RPMI7951 (cell line): ENCODE measurements at places on chromosomes 6 and 20.
A peak's percentile ranks its signal among the peaks of the same experiment; 100 is the strongest.

- DNase-seq, result peak; percentile 100
Observed at GRCh38 chr6:33840048-33840926, 36.5 kb upstream of the MLN start.

- peak; percentile 87 for DNase-seq
Observed at GRCh38 chr6:11810039-11810541, 31.5 kb upstream of the ADTRP start.

GRCh38 chr6:79127660-79128059 is 49.6 kb upstream of the PHIP start:
- DNase-seq, result no peak

GRCh38 chr20:54139188-54139587 is 34.6 kb downstream of the CYP24A1 start:
- DNase-seq, result peak; percentile 73

DNA sequence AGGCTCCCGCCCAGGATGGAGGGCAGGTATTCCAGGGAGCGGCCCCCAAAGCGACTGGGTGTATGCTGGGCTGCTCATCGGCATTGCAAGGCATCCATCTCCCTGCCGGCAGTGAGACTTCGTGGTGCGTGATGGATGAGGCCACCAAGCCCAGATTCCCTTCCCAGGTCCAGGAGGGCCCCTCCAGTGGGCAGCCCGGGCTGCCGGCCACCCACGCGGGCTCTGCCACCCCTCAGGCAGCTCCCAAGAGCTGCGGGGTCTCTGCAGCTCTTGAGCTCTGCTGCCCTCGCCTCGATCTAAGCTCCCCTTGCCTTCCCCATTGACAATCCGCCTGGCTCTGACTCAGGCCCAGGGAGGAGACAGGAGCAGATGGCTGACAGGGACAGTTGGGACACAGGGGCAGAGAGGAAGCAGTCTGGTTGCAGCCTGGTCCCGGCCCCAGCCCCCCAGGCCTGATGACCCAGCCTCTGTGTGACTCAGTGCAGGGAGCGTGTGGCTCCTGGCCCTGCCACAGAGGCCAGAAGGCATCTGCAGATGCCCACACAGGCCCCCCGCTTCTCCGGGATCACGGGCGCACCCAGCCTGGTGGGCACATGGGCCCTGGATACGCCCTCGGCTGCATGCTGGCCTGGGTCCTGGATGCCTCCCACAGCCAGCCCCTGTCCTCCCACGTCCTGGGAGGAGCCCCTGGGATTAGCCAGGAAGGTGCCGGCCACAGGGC is 33.0 kb downstream of the SLCO4A1 start:
- DNase-seq, result peak; percentile 99

- DNase-seq, result no peak
Observed at GRCh38 chr20:2112910-2113309, 11.3 kb downstream of the STK35 start.

- no peak for DNase-seq
Observed at GRCh38 chr6:124420116-124420840, 542.0 kb upstream of the RNF217 start.

GRCh38 chr6:95848717-95849116 is 167.1 kb upstream of the FUT9 start:
- DNase-seq, result no peak

GRCh38 chr6:139343052-139343750 is 31.2 kb downstream of the CITED2 start:
- no peak for DNase-seq

DNA sequence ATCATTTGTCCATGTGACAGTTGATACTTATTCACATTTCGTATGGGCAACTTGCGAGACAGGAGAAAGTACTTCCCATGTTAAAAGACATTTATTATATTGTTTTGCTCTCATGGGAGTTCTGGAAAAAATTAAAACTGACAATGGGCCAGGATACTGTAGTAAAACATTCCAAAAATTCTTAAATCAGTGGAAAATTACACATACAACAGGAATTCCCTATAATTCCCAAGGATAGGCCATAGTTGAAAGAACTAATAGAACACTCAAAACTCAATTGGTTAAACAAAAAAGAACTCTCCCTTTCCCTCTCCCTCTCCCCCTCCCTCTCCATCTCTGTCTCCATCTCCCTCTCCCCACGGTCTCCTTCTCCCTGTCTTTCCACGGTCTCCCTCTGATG is 19.4 kb upstream of the EIF2S2 start:
- no peak for DNase-seq

DNA sequence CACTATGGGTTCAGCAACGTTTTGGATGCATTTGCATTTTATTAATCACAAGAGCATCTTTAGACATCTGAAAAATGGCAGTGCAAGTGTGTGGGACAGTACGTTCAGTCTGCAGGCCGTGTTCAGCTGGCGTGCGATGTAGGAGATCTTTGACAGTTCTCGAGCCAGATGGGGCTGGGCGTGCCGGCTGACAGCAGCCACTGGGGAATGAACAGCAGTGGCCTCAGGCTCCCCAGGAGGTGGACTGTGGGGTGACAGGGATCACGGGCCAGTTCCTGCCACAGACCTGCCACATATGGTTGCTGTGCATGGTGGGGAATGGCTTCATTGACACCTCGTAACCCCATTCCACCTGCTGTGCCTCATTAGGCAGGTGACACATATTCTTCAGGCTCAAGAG is 16.4 kb upstream of the MLN start:
- DNase-seq, result peak; percentile 37

DNA sequence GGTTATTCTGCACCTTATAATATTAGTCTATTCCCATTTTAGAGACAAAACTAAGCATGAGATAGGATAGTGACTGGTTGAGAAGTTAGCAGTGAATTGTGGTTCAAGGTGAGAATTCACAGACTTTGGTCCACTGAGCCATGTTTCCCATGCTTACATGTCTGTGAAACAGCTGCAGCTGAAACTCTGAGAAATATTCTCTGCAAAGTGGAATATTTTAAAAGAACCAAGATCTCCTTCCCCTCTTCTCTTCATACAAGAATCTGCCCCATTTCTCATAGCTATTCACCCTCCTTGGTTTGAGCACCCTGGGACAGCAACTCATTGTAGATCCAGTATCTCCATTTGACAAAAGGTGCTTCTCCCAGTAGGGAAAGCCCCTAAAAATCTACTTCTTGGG is 70.2 kb upstream of the TMEM170B start:
- DNase-seq, result no peak
